Activated gamma-delta T cell treated with Interleukin-2 at 50 U/mL for 16 hours (primary cell): ENCODE measurements at places on chromosomes 5 and 9.

GRCh38 chr9:2663461-2664173 lies 42.0 kb downstream of the VLDLR start:
- DNase-seq: no peak

DNA sequence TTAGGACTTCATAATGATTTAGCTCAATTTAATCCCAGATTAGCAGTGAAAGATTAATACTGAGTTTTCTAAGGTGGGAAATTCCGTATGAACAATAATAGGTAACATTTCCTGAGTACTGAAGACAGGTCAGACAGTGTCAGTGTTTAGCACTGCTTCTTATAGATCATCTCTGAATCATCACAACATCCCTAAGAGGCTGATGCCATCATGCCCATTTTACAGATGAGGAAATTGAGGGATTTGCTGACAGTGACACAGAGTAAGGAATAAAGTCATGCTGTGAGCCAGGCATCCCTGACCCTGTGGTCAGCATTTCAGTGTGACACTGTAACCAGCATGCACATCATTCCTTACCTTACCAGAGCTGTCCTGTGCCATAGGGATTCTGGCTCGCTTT lies 44.5 kb downstream of the DAPK1 start:
- no peak for DNase-seq

DNA sequence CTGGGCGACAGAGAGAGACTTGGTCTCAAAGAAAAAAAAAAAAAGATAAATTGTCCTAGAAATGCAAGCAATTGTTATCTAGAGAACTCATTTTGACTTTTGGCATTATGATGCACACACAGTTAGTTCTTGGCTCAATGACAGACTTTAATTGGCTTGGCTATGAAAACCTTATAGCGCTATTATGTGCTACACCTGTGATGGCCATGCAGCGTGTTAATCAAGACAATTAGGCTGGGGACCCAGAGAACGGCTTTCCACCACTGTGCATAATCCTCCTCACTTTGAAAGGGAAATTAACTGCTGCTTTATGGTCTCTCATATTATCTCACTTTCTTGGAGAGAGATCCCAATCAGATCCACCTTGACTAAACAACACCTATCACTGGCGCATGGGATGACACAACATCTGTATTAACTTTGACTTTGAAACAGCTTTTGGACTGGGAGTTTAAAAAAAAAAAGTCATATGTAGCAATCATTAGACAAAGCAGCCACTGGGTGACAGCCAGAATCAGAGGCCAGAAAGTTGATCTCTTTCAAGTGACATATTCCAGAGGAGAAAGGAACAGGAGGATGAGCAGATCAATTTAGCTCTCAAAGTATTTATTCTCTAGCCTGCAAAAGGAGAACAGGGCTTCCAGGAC lies 132.5 kb downstream of the PPP2R2B start:
- DNase-seq: no peak

GRCh38 chr9:37382161-37382981 lies 40.1 kb upstream of the GRHPR start:
- DNase-seq: no peak

DNA sequence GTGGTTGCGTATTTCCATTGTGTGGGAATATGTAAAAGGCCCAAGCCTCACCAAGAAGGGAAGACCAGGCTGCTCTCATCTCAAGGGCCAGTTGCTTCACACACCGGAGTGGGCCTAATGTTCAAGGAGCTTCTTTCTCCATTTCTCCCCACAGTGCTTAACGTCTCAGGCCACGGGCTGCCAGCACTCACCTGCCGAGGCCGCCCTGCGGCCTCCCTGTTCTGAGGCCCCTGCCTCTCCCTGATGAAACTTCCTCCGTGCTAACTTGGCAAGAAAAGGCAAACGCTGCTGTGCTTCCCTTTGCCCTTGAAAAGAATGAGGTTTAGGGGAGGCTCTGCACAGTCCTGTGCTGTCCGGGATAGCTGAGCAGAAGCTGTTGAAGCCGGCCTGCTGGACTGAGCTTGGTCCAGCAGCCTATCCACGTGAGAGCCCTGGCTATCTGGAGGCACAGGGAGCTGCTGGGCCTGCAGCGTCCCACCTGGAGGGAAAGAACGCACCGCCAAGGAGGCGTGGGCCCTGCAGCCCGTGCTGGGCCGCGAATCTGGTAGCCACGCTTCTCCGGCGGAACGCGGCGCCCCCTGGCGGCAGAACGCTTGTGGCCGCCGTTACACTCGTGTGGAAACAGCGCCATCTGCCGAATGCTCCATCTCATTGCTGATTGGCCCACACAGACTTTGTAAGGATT lies 73.5 kb upstream of the PRSS3 start:
- DNase-seq: peak; percentile 85

- no peak for DNase-seq
Measured at GRCh38 chr5:168171901-168172759, 119.3 kb upstream of the WWC1 start.

- no peak for DNase-seq
Measured at GRCh38 chr9:75739884-75740611, 150.4 kb upstream of the PCSK5 start.

DNA sequence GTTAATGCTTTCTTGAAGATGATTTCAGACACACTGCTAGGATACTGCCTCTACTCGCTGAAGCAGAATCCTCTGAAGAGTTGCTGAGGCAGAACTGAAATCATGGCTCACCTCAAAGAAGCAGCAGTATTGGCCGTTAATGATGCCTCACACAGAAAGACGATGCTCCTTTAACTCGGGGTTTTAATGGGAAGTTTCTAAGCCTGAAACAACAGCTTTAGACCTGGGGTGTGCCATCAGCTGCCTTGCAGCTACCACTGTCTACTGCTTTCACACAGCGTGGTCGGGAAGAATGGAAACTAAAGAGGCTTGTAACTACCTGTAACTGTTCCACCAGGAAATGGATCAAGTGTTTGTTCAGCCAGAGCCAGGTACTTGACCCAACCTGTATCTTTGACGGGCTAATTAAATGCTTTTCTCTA lies at the start of gene CTXN3:
Gene CTXN3 (plus strand): TSS at position 65 of the 422 bp plus-strand sequence. CDS start 8,440 bp downstream, outside the sequence.
- no peak for DNase-seq

- DNase-seq: no peak
Measured at GRCh38 chr5:161602736-161603135, 56.2 kb upstream of the GABRB2 start.

DNA sequence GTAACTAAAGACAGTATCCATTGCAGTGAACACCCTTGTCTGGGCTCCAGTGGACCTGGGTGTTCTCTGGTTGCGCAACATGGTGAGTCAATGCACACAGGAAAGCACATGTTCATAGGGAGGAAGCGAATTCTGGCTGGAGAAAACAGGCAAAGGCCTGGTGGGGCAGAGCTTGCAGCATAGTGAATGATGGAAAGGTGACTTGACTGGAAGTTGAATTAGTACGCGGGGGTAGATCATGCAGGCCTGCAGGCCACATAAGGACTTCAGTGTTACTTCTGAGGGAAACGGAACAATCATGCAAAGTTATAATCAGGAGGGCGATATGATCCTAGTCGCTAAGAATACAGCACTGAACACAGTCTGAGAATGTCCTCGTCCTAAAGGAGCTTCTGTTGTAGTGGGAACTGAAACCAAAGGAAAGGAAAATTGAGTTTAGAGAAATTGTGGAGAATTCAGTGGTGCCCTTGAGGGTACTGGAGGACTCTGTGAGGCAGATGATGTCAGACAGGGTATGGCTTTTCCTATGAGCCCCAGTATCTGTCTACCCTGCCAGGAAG lies 71.9 kb upstream of the RANBP3L start:
- DNase-seq: no peak

GRCh38 chr5:172183881-172184280 lies 4.1 kb downstream of the STK10 start:
- DNase-seq: no peak

GRCh38 chr9:71079451-71079850 lies 42.0 kb downstream of the TRPM3 start:
- DNase-seq: no peak

DNA sequence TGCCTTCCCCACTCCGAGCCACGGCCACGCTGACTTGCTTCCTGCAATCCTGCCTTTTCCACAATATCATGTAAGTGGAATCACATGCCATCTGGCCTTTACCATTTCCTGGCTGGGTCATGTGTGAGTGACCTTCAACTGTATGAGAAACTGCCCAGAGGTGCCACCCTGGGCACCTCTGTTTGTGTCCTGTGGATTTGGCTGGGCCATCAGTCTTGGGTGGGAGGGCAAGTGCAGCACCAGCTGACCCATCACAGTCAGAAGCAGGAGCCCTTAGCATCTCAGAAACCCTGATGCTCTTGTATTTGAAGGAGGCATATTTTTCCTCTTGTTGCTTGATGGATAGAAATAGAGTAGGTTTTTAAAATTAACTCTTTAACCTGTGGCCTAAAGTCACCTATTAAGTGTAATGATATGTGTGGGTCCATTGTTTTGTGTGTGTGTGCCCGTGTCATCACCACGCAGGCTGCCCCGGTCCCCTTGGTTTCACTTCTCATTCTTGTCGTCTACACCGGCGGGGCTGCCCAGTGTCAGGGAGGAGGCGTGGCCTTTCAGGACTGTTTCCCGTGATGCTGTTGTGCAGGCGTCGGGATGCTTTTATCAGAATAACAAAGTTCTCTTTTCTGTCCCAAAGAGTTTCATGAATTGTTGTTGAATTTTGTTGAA lies 52.1 kb upstream of the CACNA1B start:
- no peak for DNase-seq

DNA sequence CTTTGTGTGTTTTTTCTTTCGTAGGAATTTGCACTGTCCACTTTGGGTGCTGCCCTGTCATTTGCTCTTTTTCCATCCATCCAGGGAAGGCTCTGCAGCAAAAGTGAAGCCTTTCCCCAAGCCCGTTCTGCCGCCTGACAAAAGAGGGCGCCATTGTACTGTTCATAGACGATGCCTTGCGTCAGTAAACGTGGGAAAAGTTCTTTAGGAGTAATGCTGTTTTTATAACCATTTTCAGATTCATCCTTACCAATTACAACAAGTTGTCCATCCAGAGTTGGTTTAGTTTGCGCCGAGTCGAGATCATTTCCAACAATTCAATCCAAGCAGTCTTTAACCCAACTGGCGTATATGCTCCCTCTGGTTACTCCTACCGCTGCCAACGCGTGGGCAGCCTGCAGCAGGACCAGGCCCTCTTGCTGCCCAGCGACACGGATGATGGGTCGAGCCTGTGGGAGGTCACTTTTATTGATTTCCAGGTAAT lies 34.3 kb upstream of the RPS23 start:
- peak; percentile 10 for DNase-seq

GRCh38 chr5:90518661-90519060 lies 10.7 kb downstream of the LYSMD3 start:
- DNase-seq: no peak

DNA sequence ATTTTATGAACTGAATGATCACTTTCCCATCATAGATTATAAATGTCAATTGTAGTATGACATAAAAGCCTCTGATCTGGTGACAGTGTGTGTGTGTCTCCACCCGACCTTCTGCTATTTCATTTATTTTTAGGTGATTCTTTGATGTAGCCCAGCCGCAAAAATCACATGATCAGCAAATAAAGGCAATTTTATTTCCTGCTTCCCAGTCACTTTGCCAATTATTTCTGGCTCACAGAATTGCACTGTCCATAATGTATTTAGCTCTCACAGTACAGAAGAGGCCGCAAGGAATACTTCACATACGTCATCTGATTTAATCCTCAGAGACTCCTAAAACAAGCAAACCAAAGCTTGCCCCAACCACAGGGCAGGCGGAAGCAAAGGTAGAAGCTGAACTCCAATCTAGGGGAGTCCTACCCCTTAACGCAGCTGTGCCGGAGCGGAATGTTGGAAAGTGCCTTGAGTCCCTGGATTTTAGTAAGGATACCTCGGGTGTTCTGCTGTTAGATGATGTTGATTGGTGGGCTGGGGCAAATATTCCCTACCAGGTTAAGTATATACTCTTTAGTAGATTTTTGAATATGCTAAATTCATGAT lies 384.0 kb upstream of the IRX4 start:
- DNase-seq: no peak

GRCh38 chr5:26625099-26625498 lies 413.3 kb downstream of the CDH9 start:
- DNase-seq: no peak

GRCh38 chr5:68551436-68551835 lies 335.9 kb downstream of the PIK3R1 start:
- no peak for DNase-seq

DNA sequence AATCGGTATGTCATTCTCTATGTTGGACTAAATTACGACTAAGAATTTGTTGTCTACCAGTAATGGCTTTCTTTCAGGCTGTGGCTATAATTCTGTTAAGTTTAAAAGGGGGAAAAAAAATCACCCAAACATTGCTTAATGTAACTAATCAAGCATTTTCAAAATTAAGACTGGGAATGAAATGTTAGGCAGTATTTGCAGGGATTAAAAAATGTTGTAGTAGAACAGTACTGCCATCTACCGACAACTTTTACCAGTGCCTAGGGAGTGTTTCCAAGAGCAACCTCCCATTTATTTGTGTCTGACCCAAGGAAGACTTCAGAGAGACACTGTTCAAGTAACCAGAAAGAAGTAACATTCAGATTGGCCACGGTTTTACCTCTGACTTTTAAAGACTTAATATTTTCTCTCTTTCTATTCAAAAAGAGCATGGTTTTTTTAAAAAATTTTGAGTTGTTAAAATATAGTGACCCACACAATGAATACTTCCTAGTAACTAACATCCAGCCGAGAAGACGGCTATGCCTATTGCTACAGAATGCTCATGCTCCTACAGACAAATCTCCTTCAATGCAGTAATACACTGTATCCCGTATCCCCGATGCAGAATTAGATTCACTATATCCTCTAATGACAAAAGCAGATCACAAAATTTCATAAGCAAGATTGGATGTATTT lies 92.4 kb downstream of the ARL15 start:
- no peak for DNase-seq

- DNase-seq: no peak
Measured at GRCh38 chr5:73232266-73233041, 59.5 kb downstream of the TMEM174 start.

GRCh38 chr5:64595031-64595855 lies 89.4 kb downstream of the RGS7BP start:
- DNase-seq: no peak

GRCh38 chr5:147455822-147456450 lies 53.9 kb downstream of the DPYSL3 start:
- DNase-seq: no peak

DNA sequence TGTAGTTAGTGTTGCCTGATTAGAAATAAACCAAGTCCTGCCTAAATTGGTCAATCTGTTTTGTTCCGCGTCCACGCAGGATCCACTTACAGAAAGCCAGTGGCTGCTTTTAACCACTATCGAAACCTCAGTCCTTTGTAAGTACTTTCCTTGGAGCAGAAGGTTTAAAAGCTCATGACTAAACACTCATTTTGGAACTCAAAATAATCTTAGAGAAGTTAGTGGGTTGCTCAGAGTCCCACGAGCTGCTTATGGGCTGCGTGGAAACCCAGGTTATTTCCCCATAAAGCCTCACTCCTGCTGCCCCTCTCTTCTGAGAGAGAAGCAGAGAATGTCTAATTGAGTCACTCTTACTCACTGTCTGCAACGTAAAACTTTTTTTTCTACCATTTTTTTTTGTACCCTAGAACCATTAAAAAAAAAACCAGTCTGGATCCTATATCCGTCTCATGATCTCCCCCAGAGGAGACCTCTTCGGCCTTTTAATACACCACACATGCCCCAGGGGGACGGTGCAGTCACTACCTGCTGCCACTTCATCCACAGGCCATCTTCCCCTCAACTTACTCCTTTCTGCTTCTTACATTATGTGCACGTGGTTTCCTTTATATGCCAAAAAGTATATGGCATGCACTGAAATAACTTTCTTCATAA lies 7.6 kb downstream of the BASP1 start:
- no peak for DNase-seq

GRCh38 chr5:1545805-1546355 lies 22.1 kb upstream of the LPCAT1 start:
- no peak for DNase-seq
